ENCODE measurements at places on chromosomes 6 and 20.

GRCh38 chr20:39855056-39855455 lies 834.0 kb downstream of the MAFB start:
- no peak for DNase-seq

DNA sequence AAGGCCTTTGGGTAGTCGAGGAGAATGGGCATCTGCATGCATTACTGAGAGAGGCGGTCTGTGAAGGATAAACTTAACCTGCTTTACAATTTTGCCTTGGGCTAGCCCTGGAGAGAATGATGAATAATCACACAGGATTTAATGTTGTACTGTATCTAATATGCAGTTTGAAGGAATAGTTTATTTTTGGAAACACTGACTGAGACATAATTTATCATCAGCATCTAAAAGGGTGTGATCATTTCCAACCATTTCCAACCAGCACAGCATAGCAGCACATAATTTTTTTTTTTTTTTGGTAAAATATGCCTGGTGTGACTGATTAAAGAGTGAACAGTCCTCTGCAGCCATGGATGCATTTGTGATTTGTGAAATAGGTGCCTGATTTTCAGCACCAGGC lies 519.5 kb downstream of the PHF3 start:
- no peak for DNase-seq

- no peak for DNase-seq
Observed at GRCh38 chr6:35581633-35582032, 68.9 kb upstream of the TULP1 start.

- peak; percentile 18 for DNase-seq
Observed at GRCh38 chr6:150418827-150419594, 50.2 kb downstream of the IYD start.

DNA sequence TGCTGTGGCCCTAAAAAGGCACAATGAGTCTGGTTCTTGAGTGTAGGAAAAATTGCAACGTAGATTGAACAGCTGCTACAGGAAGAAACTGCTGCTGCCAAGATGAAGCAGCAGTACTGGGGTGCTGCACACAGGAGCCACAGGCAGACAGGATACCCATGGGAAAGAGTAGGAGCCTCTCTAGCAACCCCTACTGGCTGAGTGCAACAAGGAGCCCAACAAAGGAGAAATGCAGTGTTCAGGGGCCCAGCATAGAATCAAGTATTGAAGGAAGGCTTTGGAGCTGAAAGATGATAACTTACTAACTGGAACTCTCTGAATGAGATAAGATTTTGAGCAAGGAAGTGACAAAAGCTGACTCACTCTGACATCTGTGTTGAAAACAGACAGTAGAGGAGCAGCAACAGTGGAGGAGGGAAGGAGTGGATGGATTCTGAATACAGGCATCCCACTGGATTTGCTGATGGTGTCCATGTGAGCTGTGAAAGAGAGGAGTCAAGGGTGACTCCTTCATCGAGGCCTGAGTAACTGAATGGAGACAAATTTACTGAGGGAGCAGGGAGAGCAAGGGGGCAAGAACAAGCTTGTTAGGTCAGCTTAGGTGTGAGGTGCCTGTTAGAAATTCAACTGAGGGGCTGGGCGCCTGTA lies 534.7 kb upstream of the JARID2 start:
- no peak for DNase-seq

- DNase-seq = no peak
Observed at GRCh38 chr6:107496892-107497684, 7.2 kb downstream of the SOBP start.

GRCh38 chr20:37387519-37388269 lies 41.8 kb downstream of the SRC start:
- no peak for DNase-seq

DNA sequence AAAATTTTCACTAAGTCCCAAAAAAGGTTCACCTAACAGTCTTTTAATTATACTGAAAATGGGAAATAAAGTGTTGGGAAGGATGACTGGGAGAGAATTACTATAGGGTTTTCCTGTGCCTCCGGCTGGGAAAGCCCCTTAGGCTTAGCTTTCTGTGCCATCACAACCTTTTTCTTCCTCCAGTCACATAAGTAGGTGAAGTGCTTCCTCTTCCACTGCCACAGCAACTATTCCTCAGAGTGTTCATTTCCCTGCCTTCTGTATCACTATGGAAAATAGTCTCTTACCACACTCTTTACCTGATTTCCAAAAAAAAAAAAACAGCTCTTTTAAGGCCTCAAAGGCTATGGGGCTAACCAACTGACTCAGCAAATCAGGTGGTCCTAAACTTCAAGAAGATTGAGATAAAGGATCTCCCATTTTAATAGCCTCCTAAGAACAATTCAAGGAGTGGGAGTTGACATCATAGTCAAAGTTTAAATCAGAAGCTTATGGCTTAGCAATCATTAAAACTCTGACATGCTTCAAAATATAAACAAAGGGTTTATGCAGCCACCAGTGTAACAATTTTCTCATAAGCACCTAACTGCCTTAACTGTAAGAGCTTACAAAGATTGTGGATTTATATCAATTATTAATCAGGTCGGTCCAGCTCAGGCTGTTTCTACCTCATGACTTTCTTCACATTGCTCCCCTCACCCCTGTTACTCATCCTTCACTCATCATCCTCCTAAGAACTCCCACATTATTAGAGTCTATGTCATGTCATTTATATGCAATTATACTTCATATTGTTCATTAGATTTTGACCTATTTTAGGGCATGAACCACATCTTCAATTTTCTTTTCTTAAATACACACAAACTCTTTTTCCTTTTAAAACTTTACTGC lies 95.3 kb downstream of the RNGTT start:
- DNase-seq = no peak

- DNase-seq = no peak
Observed at GRCh38 chr6:37648465-37649330, 49.0 kb downstream of the MDGA1 start.

DNA sequence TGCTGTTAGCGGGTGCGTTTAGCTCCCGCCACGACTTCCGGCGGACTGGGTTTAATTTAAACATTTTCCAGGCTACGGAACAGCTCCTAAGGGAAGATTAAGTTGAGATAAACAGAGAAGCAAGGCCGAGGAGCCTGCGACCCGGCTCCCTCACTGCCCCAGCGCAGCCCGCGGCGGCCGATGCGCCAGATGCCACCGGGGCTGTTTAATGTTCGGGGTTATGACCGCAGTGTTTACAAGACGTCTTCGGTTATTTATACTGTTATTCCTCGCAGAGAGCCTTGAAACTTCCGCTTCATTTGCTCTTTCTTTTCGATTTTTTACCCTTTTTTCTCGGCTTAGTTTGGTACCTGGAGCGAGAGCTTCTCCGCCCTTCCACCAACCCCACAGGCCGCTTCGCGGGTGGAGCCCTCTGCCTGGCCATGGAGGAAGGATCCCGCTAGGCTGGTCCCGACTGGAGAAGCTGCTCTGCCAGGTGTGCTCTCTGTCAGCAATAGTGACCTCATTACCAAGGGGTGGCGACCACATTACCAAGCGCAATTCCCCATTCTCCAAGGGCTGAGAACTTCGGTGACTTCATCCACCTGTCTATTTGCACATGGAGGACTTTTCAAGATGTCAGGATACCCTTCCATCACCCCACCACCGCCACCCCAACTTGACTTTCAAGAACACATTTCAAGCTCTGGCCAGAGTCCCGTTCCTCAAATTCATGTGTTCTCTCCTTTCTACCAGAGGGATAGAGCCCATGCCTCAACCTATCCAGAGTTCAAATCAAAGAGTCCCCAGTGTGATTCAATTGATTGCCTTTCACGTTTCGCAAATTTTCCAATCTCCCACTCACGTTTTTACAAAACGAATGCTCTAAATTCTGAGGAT lies 4.1 kb downstream of the TCF21 start:
- DNase-seq = no peak

DNA sequence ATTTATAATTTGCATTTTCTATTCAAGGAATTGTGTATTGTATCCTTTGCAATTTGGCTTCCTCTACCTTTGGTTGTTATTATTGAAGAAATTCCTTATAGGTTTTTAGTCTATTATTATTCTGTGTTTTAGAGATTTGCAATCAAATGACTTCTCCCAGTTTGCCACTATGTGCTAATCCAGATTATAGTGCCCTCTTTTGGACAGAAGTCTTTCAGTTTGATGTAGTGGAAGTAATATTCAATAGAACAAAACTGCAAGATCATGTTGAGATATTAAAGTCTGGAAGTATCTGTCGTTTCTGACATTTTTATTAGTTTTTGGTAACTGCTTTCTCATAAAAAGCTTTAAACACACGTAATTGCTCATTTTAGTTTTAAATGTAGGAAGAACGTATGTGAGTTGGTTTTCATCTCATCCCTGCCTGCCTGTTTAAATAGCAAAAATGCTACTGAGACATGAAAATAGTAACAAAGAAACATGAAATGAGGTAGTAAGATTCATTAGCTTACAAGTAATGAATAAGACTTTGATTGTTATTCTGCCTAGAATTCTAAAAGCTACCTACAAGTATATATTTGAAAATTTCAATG lies 72.8 kb downstream of the RTN4IP1 start:
- no peak for DNase-seq

- no peak for DNase-seq
Observed at GRCh38 chr6:23089981-23090380, 520.6 kb downstream of the HDGFL1 start.

DNA sequence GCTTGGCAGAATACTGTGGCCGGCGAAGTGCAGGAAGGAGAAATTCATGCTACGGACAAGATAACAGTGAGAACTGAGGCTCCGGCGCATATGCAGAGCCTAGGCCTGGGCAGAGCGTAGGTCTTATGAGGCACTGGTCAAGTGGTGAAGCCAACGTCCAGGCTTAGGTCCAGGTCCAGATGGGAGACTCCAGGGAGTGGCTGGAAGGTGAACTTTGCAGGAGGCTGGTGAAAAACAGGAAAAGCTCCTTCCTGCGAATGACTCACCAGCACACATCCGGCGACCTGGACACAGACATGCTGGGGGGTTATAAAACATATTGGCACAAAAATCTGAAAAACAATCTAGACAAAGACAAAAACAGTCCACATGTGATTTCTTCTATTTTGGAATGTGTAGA lies 15.4 kb downstream of the C6orf141 start:
- DNase-seq = no peak

DNA sequence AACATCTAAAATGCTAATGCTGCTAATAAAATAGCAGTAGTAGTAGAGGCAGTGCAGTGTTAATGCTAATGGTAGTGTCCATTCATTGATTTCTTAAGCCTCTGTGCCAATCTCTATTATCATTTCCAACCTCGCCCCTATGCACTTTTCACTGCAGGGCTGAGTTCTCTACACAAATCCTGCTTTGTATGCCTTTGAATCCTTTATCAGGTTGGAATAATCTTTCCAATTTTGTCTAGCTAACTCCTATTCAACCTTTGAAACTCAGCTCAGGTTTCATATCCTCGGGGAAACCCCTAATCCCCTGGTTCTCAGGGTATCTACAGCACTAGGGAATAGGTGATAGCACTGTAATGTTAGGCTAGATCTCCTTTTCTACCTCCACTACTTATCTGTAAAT lies 284.0 kb upstream of the RUNX2 start:
- DNase-seq = no peak

- DNase-seq = no peak
Observed at GRCh38 chr20:10520528-10520927, 85.4 kb downstream of the SLX4IP start.

GRCh38 chr6:112234601-112235000 lies 19.8 kb downstream of the LAMA4 start:
- no peak for DNase-seq

DNA sequence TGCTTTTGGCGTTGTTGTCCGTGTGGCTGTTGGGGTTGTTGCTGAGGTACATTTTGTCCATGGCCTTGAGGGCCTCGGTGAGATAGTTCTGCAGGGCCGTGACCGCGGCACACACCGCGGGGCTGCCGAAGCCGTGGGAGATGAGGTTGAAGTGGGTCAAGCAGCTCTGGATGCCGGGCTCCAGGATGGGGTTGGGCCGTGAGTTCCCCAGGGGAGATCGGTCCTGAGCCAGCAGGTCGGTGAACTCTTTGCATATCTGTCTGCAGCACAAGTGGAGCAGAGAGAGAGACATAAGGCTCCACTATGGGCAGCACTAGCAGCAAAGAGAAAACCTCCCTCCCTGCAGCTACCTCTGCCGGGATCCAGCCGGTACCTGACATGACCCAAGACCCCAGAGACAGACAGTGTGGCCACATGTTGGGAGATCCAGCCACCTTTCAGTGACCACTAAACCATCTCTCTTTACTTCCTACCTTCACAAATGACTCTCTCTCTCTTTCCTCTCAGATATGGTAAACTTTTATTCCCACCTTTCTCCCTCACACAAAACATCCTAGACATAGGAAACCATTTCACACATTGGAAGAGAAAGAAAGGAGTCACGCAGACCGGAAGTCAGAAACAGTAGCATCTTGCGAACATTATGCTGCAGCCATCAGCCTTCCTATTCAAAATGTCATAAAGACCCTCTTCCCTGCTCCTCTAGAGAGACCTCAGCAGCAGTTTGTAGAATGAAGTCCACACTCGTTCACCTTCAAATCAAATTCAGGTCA lies 16.2 kb downstream of the TFAP2A start:
- no peak for DNase-seq

GRCh38 chr6:5173810-5174209 lies 86.9 kb downstream of the LYRM4 start:
- no peak for DNase-seq

GRCh38 chr6:108621117-108621516 lies 60.4 kb downstream of the FOXO3 start:
- no peak for DNase-seq

- DNase-seq = no peak
Observed at GRCh38 chr6:70436320-70436719, 23.0 kb downstream of the FAM135A start.

DNA sequence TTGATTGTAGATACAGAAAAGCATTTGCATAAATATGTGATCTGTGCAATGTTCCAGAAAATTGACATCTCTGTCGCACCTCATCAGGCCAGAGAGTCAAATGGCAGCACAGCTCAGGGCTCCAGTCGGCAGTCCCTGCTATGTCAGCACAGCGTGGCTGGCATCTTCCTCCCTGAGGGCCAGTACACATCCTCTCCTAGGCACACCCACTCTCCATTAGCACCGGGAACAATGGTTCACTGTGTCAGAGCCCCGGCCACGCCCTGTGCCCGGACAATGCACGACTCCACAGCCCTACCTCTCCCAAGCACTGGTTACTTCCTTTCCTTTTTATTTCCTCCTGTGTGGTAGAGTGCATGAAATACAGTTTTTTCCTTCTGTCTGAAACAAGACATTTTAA lies 114.9 kb downstream of the FOXC1 start:
- no peak for DNase-seq

- no peak for DNase-seq
Observed at GRCh38 chr6:144781836-144782235, 496.7 kb downstream of the UTRN start.

DNA sequence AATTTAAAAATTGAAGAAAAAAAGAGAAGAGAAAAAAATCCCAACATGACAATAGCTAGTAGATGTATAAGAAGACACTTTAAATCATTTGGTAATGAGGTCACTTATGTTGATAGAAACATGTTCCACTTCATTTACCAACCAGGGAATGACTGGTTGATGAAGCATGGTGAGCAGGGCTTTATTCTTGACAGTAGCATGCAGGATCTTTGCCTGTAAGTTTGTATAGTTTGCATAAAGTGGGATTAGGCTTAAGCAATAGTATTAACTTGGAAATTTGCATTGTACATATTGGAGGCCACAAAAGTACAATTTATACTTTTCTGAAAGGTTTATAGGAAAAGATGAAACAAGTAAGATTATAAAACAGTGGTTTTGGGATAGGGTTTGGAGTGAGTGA lies 67.0 kb downstream of the NOX3 start:
- DNase-seq = no peak

Data from stimulated activated CD8-positive, alpha-beta memory T cell treated with anti-CD3 and anti-CD28 coated beads, Interleukin-7, amount 100 ng/mL, for 1 hour (primary cell).